Peyer's patch (tissue), 4 donors: ENCODE measurements at places on chromosomes 6 and 20. TPM values are rescaled to one million over a fixed set of nuclear protein-coding genes. Genes with fewer than 3 reads are reported as not detected.

BCAS1 gene
- total RNA-seq, result 35.0 TPM

DNA sequence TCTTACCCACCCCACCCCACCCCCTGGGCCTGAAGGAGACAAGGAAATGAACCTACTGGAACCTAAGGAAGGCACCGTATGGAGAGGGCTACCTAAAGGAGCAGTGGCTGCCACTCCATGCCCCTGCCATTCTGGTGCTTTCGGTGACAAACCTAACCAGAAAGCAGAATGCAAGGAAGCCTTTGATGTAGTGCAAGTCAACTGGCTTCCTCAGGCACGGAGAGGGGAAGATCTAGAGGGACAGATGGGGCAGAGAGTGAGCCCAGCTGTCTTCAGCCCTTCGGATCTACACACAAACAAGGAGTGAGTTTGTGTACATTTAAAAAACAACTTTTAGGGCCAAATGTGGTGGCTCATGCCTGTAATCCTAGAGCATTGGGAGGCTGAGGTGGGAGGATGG lies 39.5 kb downstream of the PPP1R16B start:
- peak overlapping the region; percentile 59 for H3K27ac ChIP-seq
- no peaks in the 10 kb centered on the region for H3K27me3 ChIP-seq
- no peak for DNase-seq
- H3K4me3 ChIP-seq, result no peak overlapping the region
- peaks cover 34% of the 10 kb centered on the region for H3K4me1 ChIP-seq
- H3K36me3 ChIP-seq, result no peaks in the 10 kb centered on the region

NR2E1 gene
- not detected for total RNA-seq

DNA sequence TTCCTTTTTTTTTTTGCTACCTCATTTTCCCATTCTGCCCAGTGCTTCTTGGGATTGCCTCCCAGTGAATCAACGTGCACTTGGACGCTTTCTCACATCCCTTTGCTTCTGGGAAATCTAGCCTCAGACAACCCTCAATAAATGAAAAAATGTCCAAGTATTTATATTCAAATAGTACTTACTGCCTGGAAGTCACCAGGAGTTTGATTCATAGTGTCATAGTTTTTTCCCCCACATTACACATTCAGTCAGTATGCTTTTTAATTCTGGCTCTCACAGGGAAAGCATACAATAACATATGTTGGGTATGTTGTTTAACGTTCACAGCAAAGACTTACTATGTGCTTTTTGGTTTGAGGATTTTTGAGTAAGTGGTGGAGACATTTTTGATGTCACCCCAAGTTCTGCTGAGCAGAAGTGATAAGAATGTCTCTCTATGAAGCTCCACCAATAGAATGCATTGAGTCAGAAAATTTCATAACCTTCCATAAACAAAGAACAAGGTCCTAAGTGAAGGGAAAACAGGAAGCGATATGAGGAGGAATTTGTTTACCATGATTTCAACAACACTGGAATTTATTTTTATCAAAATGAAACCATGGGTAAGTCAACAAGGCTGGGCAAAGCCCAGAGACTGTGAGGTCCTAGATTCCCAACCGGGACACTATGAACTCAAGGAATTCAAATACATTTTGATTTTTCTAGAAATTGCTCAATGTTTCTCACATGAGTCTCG lies 301.2 kb upstream of the BMP2 start:
- H3K27ac ChIP-seq, result peak overlapping the region; percentile 39
- H3K36me3 ChIP-seq, result no peaks in the 10 kb centered on the region
- no peaks in the 10 kb centered on the region for H3K4me1 ChIP-seq
- no peak for DNase-seq
- H3K4me3 ChIP-seq, result no peak overlapping the region

DNA sequence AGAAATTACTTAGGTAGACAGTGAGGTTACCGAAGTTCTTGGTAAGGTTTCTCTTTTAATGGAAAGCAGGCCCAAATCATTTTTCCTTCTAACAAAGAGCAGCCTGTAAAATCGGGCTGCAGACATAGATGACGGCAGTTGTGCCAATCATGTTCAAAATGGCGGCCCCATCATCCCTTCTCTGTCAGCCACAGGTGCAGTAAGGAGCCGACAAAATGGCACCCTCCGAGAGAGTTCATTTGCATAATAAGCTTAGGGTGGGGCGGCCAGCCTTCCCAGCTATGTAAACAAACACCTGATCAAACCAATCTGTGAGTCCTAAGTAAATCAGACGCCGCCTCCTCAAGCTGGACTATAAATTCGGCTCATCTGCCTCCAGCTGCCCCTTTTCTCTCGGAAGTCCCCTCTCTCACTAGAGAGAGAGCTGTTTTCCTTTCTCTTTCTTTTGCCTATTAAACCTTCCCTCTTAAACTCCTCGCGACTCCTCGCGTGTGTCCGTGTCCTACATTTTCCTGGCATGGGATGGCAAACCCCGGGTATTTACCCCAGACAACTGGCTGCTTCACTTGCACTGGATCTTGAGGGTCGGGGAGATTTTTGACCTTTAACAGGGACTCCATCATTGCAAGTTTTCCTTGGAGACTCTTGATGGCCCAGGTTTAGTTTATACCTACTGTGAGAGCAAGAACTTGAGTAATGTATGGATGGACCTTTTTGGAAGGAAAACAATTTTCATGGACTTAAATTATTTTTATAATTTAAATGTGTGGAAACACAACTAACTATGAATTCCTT lies 8.9 kb upstream of the DDR1 start:
- no peaks in the 10 kb centered on the region for H3K4me1 ChIP-seq
- no peaks in the 10 kb centered on the region for H3K36me3 ChIP-seq
- no peak for DNase-seq
- peak overlapping the region; percentile 17 for H3K27ac ChIP-seq
- H3K4me3 ChIP-seq, result no peak overlapping the region
